ENCODE measurements at places on chromosomes 12 and 14.
A peak's percentile ranks its signal among the peaks of the same experiment; 100 is the strongest.

DNA sequence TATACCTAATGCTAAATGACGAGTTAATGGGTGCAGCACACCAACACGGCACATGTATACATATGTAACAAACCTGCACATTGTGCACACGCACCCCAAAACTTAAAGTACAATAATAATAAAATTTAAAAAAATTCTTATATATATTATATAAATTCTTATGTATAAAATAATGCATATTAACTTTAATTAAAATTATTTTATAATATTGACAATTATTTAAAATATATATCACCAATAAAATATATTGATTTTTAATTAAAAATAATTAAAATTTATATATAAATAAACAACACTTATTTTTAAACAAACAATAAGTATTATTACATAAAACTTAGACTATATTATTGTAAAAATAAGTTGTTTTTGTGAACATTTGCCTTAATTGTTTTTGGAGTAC lies 188.8 kb downstream of the SYT1 start:
- no peak for DNase-seq

DNA sequence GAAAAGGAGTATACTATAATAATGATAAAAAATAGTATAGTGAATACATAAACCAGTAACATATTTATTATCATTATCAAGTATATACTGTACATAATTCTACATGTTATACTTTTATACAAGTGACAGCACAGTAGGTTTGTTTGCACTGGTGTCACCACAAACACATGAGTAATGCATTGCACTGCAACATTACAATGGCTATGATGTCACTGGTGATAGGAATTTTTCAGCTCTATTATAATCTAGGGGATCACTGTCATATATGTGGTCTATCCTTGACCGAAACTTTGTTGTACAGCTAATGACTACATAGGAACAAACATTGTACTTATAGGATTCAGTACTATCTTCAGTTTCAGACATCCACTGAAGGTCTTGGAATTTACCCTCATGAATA lies 165.8 kb upstream of the SYT1 start:
- DNase-seq: no peak

DNA sequence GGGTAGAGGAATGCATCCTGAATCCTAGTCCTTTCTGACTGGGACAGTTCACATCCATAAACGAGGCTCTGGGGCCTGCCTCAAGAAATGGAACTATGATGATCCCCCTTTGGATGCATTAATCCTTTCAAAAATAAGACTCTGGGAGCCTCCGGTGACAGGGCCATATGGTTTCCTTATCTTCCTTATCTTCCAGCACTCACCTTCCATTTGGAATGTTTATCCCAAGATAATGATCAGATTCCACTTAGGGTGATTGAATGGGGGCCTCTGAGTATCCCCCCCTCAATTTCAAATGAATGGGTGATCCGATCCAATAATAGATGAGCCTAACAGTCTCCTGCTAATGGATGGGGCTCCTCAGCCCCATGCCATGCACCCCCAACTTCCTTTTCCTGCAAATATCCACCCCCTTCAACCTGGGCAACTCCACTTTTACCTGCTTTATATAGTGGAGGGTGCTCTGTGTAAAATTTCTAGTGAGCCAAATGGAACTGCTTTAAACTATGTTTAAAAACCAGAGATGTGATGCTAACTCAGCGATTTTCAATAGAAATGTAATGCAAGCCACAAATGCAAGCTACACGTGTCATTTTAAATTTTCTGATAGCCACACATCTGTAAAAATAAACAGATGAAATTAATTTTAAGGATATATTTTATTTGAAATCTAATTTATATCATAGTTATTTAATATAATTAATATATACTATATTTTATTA lies 157.8 kb downstream of the ZFP36L1 start:
- DNase-seq: no peak

- no peak for DNase-seq
Observed at GRCh38 chr14:28247491-28247890, 519.1 kb upstream of the FOXG1 start.

DNA sequence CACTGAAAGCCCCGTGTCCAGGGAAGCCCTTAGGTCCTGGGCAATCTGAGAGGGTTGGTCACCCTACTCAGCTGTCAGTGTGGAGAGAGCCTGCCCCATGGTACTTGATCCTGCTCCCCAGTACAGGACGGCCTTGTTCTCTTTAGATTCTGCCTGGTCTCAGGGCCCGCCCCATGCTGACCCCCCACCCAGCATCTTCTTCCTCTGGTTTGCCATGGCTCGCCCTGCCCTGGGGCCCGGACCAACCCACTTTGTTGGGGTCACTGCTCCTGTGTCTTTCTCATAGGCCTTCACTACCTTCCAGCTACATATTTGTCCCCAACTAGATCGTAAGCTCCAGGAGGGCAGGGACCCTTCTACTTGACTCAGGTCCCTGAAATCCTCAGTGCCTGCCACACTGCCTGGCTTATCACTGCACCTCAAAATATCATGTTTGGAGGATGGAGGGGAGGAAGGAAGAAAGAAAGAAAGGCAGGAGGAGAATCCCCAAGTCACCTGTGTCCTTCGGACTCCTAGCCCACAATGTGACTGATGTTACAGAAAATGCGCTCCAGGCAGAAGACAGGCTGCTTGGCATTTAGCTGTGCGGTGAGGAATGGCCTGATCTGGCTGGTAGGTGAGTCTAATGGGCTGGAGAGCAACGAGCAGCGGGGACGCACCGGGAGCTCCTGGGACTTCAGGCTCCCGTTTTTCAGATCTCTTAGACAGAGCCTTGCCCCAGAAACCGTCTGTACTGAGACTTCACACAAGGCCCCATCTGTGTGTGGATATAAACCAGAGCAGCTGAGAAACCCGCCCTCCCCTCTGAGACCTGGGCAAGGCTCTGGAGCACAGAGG lies 66.1 kb downstream of the C14orf132 start:
- DNase-seq: no peak

GRCh38 chr12:19018302-19018970 lies 111.1 kb upstream of the PLEKHA5 start:
- DNase-seq: no peak

DNA sequence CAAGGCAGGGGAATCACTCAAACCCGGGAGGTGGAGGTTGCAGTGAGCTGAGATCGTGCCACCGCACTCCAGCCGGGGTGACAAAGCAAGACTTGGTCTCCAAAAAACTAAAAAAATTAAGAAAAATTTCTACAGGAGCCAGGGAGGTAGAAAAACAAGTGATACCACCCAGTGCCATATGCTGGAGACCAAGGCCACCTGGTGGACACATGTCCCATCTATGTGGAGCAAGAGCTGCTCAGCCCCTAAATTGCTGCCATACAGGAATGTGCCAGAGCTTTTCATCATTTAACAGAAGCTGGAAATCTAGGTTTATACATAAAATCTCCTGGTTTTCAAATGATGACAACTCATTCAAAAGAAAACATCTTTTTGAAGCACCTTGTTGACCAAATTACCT lies 61.4 kb upstream of the ELK3 start:
- DNase-seq: peak; percentile 37

GRCh38 chr14:79583738-79584408 lies 627.4 kb downstream of the DIO2 start:
- DNase-seq: no peak

All from activated CD8-positive, alpha-beta T cell treated with anti-CD3 and anti-CD28 coated beads for 36 hours (primary cell).